ENCODE measurements at places on chromosomes 2 and 18.

DNA sequence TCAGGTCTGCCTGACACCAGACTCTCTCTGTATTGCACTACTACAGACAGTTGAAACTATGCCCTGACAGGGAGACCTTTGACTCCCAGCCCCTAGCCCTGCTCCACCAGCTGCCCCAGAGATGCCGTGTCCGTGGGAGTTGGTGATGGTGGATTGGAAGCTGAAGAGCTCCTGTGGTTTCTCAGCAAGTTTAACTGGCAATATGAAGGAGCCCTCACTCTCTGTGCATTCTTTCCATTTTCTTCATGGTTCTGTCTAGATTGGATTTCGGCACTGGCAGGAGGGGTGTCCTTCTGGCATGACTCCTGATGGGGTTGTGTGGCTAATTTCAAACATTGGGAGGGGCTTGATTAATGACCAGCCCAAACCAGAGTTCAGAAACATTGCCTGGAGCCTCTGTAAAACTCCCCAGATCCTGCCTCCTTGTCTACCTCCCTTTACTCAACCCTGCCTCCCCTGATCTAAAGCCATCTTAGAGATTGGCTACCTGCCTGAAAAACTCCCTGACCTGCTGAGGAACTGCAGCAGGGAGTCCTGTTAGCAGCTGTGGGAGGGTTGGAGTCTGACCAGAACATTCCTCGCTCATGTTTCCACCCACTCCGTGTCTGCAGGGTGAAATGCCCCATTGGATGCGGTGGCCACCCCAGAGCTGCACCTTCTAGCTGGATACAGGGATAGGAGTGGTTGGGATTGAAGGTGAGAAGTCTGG is 206.9 kb upstream of the SPRED2 start:
- no peak for DNase-seq

GRCh38 chr2:7703543-7704144 is 786.4 kb downstream of the RNF144A start:
- DNase-seq = no peak

- peak; percentile 50 for DNase-seq
Measured at GRCh38 chr2:42567806-42568400, 529 bp upstream of the MTA3 start.

GRCh38 chr2:8659092-8659734 is 22.6 kb upstream of the ID2 start:
- DNase-seq = no peak

GRCh38 chr2:230642966-230643365 is 69.7 kb upstream of the CAB39 start:
- DNase-seq = no peak

- DNase-seq = no peak
Measured at GRCh38 chr18:64752707-64753106, 603.8 kb upstream of the LINC00305 start.

DNA sequence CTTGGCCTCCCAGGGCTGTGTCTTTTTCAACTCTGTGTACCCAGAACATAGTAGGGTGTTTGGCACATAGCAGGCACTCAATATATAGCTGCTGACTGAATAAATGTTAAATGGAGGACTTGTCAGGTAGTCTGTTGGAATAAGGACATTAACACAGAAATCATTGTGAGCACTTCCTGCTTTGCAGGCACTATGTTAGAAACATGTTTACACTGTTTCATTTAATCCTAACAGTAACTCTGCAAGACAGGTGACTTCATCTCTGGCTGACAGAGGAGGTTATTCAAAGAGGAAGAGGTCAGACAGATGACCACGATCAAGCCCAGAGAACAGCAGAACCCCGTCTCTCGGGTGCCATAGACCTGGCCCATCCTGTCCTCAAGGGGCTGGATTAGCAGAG is 28.0 kb upstream of the PIEZO2 start:
- DNase-seq = no peak

- no peak for DNase-seq
Measured at GRCh38 chr2:11726384-11726783, 20.0 kb upstream of the LPIN1 start.

DNA sequence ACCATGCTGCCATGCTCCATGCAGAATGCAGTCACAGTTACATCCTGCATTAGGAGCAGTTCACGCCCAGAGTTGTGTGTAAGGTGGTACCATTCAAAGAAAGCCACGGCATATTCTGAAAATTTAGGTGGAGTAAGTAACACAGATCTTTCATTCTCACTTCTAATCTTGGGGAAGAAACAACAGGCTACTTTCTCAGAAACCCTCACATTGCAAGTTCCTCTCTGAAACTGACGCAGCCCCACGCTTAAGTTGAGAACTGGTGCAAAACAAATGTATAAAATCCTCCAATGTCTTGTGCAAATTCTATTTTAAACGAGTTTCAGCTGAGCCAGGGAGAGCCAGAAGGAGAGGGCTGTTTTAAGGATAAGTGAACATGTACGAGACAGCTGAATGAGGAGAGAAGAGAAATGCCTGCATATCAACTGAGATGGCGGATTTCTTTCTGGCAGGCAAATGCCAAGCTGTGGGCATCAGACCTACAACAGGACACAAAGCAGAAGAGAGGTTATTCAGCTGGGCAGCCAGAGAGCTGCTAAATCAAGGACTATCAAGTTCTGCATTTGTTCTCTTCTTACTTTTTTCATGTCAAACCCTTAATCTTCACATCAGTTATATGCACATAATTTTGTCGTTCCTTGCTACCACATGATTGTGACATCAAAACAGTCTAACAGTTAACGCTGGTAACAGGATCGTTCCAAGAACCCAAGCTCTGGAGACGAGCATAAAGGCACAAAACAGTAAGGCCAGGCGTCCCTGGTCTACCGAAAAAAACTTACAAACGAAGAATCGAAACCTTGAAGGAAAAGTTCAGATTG is 6.4 kb downstream of the ARL4C start:
- no peak for DNase-seq

DNA sequence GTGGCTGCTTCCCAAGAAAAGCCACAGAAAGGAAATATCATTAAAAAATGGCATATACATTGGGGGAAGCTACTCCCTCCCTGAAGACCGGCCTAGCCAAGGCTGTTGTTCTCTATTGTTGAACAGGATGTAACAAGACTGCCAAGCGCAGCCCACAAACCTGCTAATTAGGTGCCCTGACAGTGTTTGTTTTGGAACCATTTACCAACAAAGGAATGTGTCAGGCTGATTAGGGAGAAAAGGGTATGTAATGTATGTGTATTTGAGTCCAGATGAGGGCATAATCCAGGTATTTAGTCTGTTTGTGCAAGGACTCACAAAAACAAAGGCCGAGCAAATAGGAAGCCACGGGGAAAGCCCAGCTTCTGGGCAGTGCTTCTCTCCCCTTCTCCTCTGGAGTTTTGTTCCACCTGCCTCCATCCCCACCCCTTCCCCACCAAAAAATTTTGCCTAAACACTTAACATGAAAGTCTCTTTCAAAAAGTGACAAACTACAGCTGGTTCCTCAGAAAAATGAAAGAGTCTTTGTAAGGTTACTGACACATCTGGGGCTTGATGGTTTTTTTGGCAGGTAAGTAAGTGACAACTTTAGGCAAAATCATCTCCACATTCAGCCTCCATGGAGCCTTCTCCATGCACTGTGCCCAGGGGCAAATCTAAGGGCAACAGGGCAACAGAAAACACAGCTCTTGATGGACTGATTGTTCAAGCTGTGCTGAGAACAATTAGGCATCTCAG is 78.3 kb upstream of the FZD5 start:
- no peak for DNase-seq

DNA sequence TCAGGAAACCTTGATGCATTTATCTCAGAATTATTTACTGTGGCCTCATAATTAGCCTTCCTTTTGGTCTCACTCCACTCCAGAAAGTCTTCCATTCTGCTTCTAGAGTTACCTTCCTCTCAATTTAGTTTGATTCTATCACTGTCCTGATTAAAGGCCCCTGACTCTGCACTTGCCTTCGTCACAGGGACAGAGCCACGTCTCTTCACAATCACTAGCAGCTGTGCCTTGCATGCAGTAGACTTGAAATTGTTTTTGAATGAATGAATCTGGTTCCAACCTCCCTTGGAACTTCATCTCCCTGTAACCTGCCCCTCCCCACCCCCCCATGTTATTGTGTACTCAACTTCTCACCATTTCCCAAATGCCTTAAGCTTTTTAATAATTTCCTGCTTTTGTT is 52.4 kb downstream of the OSBPL6 start:
- no peak for DNase-seq

DNA sequence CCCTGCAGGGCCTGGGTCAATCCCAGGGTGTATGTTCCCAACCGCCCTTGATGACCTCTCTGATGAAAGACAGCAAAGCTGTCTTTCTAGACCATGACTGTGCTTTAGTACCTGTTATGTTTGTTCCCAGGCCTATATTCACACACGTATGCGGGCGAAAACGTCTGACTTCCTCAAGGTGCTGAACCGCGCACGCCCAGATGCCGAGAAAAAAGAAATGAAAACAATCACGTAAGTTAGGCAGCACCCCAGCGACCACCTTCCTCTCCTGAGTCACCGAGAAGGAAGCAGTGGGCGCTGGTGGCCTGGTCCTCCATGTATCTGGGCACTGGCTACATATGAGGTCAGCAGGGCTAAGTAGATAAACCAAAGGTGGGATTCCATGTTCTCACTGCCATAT is 11.1 kb upstream of the GPBAR1 start:
- no peak for DNase-seq

GRCh38 chr2:107285621-107286299 is 399.8 kb upstream of the ST6GAL2 start:
- no peak for DNase-seq

- peak; percentile 9 for DNase-seq
Measured at GRCh38 chr2:3313781-3314375, 63.7 kb downstream of the EIPR1 start.

All from NCI-H2107 (cell line).